ENCODE measurements at places on chromosomes 7 and 10.

GRCh38 chr10:81136261-81136660 lies 598.6 kb downstream of the SH2D4B start:
- no peak for DNase-seq

DNA sequence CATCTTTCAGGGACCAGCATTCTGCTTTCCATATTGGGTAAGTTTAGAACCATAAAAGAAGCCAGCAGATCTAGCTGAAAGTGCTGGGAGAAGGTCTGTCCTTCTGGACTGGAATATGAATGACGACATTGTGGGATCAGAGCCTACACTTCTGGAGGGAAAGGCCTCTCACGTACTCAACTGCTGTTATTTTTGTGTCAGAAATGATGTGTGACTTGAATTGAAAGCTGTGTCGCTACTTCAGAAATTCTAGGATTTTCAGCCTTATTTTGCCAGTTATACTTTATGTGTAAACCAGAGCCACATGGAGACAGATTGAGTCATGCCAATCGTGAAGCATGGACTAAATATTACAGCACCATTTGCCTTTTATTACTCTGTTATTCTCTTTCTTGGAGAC lies 231.0 kb downstream of the KIAA1217 start:
- DNase-seq, result no peak

GRCh38 chr7:27647046-27647445 lies 15.6 kb downstream of the HIBADH start:
- no peak for DNase-seq

DNA sequence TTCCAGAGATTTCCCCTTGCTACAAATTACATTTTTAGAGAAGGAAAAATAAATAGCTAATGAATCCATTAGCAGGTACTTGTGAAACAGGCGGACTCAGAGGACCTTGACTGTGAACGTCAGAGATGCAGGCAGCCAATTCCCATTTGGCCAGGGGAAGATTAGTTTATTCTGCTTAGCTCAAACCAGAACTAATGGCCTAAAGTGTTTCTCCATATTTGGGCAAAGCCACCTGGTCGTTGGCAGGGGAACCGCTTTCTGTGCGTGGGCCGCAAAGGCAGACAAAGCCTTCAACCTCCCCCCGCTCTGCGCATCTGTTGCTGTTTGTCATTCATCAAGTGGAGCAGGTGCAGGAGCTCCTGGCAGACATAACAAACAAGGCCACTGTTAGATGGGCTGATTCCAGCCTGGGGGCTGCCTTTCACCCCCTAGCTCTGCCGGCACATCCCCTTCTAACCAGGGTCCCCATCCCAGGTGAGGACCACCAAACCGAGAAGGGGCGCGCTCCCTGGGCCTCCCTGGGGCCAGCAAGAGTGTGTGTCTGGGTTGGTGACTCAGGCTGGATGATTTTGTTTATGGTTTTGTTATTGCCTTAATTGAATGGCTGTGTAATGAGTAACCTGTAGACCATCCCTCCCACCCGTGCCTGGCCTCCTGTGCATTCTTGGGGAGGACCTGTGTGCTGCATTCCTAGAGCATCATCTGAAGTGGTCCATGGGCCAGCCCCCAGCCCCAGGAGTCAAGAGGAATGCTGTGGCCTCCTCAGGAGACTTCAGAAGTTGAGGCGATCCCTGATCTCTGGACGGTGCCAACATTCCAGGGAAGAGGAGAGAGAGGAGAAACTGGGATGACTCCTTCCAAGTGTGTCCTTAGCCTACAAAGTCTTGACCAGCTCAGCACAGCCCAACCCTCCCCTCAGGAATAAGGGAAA lies 14.5 kb upstream of the CPA1 start:
- peak; percentile 61 for DNase-seq

DNA sequence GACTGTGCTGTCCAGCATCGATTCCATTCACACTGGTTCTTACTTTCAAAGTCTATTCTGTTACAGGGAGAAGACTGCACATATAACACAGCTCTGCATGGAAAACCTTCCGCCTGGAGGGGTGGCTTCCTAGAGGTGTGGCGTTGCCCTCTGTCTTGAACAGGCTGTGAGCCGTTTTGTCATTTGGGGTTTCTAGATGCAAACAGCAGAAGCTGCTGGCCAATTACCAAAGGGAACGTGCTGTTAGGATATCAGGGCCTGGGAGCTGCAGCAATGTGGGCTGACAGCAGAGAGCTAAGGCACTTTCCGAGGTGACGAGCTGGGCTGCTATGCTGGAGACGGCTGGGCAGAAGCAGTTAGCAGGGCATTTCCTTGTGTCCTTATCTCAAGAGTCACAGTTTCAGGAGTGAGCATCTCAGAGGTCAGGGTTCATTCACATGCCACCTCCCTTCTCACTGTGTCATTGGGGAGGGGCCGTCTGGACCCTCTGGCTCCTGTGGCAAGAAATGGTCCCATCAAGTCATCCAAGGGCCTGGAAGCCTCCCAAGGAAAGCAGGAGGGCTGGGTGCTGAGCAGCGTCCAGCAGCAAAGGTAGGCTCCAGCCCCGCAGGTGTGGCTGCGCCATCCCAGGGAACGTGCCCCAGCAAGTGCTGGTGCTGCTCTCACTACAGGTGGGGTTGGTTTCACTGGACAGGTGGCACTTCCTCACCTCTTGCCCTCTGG lies 106.5 kb downstream of the WDR37 start:
- no peak for DNase-seq

GRCh38 chr7:511476-512145 lies 8.0 kb downstream of the PDGFA start:
- DNase-seq, result no peak

DNA sequence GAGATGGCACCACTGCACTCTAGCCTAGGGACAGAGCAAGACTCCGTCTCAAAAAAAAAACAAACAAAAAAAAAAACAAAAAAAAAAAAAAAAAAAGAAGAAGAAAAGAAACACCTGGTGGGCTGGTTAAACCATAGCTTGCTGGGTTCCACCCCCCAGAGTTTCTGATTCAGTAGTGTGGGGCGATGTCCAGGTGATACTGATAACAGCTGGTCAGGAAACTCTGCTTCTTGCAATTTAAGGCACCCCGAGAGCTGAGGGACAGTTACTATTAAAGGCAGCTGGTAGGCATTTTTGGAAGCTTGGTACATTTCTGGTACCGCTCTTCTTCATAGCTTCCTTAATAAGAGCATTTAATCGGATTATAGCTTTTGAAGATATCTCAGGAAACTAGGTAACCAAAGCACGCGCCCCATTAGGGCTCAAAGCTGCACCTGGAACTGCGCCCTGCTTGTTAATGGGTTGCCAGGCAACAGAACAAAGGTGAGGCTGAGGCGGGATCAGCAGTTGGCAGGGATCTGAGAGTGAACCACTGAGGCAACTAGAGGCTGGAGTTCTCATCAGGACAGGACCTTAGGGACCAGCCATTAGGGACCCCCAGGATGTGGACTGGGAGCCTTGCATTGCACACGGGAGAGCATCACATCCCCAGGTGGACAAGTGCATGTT lies 6.5 kb upstream of the SDK1 start:
- no peak for DNase-seq

DNA sequence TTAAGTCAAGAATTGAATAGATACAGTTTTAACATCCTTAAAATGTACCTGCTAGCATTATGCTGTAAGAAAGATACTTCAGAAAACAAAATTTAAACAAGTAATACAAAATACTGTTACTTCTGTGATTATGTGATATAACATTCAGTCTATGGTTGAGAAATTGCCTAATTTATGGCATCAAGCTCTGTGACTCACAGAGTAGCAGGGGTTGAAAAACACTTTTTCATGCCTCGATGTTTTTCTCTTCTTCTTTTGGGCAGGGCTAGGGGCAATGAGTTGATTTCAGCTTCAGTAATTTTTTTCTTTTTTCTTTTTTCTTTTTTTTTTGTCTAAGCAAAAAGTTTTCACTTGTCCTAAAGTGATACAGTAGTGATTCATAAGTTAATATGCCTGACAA lies 209.2 kb downstream of the MBL2 start:
- no peak for DNase-seq

GRCh38 chr7:12139416-12139815 lies 71.7 kb upstream of the TMEM106B start:
- DNase-seq, result no peak

GRCh38 chr10:71367271-71367670 lies 29.4 kb upstream of the CDH23 start:
- no peak for DNase-seq

- no peak for DNase-seq
These were observed 17.3 kb downstream of the CAMK2B start for GRCh38 chr7:44307905-44308595.

GRCh38 chr10:96657385-96657784 lies 62.9 kb downstream of the PIK3AP1 start:
- DNase-seq, result no peak

DNA sequence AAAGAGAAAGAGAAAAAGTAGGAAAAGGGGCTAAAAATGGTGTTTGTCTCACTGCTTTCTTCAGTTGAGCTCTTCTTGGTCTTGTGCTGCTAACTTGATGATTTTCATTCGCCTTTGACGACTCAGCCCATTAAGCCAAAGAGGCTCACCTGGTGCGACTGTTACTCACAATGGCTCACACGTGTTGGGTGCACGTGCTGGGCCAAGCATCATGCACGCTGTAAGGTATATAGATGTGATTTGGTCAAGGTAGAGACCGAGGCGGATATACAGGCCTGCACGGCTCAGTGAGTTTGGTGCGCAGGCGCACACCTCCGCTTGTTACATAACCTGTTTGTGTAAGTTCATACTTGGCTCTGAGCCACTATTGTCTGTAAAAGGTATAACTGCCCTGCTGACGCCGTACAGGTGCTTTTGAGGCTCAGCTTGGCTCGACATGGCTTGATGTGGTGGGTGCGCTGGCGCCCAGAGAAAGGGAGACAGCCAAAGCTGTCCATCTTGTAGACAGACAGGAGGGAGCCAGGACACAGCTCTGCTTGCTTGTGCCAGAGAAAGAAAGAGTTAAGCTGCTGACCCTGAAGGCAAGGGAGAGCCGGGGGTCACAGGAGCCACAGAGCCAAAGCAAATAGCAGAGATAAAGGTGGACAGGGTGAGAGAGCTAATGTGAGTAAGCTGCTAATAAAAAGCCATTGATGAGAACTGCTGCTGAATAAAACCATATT lies 33.6 kb downstream of the ANKRD16 start:
- DNase-seq, result no peak

- DNase-seq, result no peak
These were observed 25.2 kb upstream of the ACSL5 start for GRCh38 chr10:112348759-112349158.

DNA sequence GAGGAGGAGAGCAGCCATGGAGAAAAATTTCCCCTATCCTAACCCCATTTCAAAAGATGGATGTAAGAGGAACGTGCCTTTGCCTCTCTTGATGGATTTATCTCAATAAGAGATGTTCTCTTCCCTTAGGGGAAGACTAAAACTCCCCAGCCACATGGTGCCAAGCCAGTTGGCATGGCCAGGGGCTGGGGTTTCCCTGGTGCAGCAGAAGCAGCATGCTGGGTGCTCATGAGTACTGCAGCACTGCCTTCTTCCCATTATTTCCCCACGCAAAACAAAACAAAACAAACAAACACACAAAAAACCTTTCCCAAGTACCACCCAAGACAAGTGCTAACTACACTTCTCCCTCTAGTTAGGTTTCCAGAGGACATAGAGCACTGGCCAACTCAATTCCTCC lies 97.2 kb downstream of the DOCK4 start:
- no peak for DNase-seq

DNA sequence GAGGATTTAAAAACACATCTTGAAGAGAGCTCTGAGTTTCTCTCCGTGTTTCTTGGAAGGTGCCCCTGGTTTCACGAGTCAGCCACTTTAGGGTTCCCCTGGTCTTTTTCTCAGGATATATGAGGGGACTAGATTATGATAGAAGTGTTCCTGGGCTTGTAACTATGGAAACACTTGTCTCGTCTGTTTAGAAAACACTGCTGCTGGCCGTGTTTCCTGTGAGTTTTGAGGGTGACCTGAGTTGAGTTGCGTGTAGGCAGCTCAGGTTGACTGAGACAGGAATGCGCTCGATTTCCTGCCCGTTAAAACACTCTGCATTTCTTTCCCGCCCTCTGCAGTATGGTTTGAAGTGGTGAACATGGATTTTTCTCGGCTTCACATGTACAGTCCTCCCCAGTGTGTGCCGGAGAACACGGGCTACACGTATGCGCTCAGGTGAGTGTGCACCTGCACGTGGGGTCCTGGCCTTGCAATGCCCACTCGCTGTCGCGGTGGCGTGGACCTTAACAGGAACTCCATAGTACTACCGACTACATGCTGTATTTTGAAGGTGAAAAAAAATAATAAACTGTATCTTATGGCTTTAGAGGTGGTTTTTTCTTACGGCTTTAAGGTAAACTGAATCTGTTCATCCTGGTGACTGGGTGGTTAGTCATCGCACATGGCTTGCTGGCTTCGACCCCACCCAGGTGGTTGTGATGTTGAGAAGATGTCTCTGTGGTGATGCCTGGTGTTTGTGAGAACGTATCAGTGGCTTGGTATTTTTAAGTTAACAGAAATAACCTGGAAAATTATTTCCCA lies at the start of gene SUN1:
TSS of gene SUN1 (plus strand) at position 310 of the 801 bp plus-strand sequence. CDS start at position 359, 49 bp downstream.
- peak; percentile 53 for DNase-seq

DNA sequence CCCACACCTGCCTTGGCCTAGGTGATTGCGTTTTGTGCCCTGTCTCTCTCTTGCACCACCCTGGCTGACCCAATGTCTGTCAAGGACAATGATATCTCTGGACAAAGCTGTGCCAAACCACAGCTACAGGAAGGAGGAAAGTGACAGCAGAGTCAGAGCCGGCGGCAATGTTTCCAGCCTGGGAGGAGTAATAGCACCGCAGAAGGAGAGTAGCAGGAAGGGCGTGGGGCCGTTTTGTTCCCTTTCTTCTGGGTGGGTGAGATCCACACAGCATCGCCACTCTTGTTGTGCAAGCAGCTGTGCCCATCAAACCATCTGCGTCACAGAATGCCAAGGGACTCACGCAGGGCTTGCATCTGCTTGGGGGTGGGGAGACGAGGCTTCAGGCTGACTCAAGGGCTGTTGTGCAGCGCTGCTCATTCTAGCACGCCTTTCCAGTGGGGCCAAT lies 341.6 kb upstream of the AUTS2 start:
- peak; percentile 59 for DNase-seq

GRCh38 chr7:139341058-139341775 lies at the start of gene FMC1:
TSS of gene FMC1 (plus strand) at chr7:139341337. CDS start at chr7:139341385, 48 bp downstream.
- peak; percentile 84 for DNase-seq

DNA sequence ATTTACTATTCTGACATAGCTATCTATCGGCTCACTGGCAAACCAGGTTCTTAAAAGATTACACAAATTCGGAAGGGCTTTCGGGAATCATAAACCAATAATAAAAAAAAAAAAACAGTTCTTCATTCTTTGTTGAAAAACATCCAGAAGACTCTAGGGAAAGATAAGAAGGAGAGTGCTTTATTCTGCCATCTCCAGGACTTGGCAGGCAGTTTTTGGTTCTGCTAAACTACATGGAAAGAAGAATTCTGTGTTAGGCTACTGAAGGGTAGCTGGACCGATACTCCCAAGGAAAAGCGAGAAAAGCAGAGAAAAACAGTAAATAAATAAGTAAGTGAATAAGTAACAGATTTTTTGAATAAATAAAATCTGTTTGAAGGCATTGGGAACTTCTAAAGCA lies 423.5 kb upstream of the KLF6 start:
- no peak for DNase-seq

- no peak for DNase-seq
These were observed 31.9 kb upstream of the NEUROD6 start for GRCh38 chr7:31372231-31372959.
